ENCODE measurements at places on chromosomes 13 and 19.
A peak's percentile ranks its signal among the peaks of the same experiment; 100 is the strongest.

- DNase-seq: no peak
These were observed 1.4 kb downstream of the SPRY2 start for GRCh38 chr13:80339563-80339911.

DNA sequence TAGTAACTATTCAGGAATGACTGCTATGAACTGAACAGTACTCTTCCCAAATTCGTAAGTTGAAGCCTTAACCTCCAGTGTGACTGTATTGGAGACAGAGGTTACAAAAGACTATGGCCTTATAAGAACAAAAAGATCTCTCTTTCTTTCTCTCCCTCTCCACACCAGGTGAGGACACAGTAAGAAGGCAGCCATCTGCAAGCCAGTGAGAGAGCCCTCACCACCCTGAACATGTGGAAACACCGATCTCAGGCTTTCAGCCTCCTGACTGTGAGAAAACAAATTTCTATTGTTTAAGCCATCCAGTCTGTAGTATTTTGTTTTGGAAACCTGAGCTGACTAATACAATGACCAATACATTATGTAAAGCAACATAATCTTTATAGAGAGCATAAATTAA, 888.9 kb downstream of the SLITRK1 start:
- DNase-seq: no peak

DNA sequence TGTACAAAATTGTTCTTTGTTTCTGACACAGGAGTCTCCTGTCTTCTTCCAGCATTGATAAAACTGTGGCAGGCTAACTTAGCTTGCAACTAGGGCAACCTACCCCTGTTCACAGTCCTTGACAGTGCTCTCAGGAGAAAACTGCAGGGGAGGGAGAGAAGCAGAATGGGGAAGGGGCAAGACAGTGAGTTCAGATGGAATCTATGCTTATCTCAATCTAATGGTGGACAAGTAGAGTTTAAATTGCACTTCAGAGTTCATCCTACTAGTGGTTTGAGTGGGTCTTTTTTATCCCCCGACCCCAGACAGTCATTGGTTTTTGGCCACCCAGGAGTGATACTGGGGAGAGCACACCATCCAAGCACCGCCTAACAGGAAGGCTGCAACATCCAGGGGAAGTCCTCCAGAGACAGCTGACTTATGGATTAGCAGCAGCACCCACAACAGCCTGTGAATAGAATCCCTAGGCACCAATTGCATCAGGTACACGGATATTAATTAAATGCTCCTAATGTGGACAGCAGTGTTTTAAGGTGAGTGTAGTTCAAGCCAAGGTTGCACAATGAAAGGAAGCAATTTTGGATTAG, 236.6 kb downstream of the NHLRC3 start:
- DNase-seq: no peak

DNA sequence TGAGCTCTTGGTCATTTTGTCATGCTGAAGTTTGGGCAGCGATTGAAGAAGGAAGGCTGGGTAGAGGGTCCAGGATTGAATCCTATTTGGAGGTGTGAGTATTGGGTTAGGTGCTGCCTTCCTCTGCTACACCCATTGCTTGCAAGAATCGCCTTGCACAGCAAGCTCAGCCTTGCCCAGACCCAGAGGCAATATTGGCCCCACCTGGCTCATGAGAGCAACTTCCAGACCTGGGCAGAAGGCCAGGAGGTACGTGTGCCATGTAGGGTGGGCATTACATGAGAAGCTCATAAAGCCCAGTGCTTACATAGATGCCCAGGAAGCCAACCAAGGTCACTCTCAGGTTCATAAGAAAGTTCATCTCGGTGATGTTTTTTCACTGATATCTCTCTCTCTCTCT, 718.0 kb downstream of the EFNB2 start:
- DNase-seq: no peak

DNA sequence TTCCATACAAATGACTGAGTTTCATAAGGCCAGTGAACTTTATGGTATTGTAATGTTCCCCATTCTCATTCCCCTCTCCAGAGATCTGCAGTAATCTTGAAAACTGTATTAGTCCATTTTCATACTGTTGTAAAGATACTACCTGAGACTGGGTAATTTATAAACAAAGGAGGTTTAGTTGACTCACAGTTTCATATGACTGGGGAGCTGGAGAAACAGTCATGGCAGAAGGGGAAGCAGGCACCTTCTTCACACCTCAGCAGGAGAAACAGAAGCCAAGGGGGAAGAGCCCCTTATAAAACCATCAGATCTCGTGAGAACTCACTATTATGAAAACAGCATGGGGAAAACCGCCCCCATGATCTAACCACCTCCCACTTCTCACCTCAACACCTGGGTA, 318.7 kb upstream of the KLF12 start:
- DNase-seq: no peak

GRCh38 chr13:85420136-85420535, 379.1 kb downstream of the SLITRK6 start:
- no peak for DNase-seq

DNA sequence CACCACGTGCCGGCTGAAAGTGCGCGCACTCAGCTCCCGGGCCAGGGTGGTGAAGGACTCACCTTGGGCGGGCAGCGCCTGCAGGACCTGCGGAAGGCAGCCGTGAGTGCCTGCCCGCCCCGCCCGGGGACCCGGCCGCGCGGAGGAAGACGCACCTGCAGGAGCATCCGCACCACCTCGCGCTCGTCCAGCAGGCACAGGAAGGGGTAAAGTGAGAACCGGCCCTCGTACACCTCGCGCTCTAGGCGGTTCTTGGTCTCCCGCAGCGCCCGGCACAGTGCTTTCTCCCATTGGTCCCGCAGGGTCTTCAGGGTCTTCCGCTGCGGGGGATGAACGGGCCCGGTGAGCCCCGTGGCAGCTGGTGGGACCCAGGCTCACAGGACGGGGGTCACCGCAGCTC, 10.7 kb downstream of the POLRMT start:
- DNase-seq: no peak

DNA sequence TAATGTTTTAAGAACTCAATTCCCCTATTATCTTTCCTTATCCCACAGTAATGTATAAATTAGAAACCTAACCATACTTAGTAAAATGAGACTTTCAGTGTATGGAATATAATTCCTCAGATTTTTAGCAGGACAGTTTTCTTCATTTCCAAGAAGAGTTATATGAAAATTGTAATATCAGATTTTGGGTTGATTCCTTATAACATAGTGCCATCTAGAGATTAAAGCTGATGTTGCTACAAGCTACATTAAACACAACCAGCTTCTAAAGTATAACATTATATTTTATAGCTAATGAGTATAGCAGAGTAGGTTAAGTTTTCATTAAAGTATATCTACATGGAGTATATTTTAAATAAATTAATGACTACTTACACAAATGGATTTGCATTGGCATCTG, 99.7 kb upstream of the MIR17HG start:
- peak; percentile 1 for DNase-seq

- no peak for DNase-seq
These were observed 283.8 kb downstream of the DCT start for GRCh38 chr13:94195715-94196114.

GRCh38 chr13:63438951-63439350, 2023.3 kb upstream of the PCDH20 start:
- no peak for DNase-seq

DNA sequence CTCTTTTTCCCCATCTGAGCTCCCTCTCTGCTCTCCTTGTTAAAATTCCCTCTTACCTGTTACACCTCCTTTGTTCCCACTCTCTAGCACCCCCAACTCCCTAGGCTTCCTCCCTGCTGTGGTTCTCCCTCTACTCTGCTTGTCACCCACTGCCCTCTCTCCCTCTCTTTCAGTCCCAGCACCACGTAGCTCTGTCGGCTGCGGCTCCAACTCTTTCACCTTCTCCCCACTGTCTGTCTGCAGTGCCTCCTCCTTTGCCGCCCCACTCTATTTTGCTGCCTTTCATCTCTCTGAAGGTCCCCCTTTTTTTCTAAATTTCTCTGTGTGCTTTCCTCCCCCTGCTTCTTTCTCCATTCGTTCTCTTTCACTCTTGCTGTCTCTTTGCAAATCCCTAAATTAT, 1.1 kb downstream of the ZNF836 start:
- DNase-seq: no peak

DNA sequence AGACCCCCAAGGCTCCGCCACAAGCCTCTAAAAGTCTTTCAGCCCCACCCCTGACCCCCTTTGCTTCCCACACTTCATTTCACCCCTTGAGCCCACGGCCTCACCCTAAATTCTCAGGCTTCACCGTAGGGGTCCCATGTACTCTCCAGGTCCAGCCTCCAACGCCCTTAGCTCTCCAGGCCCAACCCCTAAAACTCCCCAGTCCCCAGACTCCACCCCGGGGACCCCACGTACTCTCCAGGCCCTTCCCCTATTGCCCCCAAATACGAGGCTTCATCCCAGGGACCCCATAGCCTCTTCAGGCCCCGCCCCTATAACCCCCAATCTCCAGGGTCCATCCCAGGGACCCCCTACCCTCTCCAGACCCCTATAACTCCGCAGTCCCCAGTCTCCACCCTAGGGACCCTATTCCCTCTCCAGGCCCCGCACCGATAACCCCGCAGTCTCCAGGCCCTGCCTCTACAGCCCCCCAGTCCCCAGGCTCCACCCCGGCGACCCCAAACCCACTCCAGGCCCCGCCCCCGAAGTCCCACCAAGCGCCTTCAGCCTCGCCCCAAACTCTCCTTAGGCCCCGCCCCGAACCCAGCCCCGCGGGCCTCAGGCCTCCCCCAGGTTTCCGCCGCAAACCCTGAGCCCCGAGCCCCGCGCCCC, 619 bp downstream of the MED16 start:
- no peak for DNase-seq

DNA sequence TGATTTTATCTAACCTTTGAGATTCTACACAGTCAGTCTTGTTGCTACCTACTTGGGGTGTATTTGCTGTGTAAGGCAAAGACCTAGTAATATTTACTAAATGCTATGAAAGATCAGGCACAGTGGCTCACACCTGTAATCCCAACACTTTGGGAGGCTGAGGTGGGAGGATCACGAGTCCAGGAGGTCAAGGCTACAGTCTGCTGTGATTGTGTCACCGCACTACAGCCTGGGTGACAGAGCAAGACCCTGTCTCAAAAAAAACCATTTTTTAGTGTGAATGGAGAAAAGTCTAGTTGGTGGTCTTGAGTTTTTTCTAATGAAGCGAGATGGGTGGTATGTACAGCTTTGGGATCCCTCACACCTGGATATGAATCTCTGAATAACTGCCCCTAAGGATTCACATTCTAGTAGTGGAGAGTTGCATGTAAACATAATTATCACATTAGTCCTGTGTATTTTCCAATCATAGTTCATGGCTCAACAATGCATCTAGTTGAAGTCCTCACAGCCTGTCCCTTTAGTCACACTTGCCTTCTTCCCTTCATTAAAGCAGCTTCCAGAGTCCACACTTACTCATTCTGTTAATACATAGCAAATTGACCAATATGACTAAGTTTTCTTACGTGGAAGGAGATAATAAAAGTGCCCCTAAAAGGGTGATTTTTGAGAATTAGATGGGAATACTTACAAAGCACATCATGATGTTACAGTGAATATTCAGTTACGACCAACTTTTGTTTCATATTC, 7.5 kb downstream of the RPL21 start:
- DNase-seq: no peak

DNA sequence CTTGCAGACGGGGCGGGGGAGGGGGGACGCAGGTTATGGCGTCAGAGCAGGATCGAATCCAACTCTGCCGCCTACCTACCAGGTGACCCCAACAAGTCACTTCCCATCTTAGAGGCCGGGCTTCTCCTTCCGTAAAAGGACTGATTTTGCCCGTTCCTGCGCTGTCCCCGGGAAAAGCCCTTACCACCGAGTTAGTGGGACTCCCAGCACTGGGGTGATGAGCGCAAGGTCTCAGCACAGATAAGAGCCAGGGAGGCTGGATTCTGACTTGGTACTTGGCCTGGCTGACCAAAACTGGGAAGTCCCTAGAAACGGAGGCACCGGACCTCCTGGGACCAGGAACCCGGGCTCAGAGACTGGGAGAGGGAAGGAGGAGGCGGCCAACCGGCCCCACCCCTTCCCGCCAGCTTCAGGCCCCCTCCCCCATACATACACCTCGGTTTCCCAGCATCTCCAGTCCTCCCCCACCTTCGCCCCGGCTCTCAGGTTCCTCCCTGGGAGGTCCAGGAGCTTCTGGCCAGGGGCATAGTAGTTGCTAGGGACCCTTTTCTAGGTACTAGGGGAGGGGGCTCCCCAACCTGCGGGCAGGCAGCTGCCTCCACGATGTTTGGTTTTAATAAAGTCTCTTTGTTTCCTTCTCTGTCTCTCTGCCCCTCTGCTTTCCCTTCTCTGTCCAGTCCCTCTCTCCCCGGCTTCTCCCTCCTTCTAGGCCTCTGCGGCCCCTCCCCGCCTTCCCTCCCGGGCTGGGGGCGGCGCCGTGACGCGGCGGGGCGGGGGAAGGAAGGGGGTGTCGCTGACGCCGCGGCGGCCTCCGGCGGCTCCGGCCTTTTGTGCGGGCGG, at the start of gene GRAMD1A:
Gene GRAMD1A, plus strand, starts transcription at position 826 of the 840 bp plus-strand sequence. CDS start 156 bp downstream, outside the sequence.
- peak; percentile 64 for DNase-seq

DNA sequence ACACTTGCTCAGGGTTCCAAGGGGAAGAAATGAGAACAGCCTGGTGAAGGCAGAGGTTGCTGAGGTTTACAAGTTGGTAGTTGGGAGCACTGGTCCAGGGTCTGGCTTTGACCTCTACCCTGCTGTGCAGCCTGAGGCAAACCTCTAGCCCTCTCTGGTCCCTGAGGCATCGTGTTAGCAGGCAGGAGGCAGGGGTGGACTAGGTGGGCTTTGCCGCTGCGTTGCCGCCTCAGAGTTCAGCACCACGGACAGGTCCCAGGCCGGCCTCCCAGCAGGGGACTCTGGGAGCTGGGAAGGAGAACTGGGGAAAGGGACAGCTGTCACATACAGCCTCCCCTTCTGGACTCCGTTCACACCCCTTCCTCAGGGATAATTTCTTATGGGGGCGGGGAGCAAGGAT, 3.1 kb downstream of the NCAN start:
- no peak for DNase-seq

DNA sequence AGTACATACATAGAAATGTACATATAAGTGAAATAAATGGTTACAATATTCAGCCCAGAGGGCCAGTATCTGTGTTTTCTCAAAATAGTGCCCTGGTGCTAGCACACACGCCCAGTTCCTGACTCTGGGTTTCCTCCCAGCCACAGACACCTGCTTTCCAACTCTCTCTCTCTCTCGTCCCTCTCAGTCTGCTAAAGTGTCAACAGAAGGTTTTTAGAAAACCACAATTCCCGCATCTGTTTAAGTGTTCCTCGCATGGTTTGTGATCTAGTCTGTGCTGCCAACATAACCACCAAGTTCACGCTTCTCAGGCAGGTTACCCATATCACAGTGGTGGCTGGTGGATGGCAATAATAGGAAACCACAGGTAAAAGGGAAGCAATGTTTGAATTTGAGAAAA, 17.8 kb upstream of the UPF3A start:
- no peak for DNase-seq

GRCh38 chr19:41863209-41863931, 3.3 kb downstream of the RPS19 start:
- DNase-seq: no peak
